ENCODE measurements at places on chromosomes 5 and 9. TPM values are rescaled to one million over a fixed set of nuclear protein-coding genes. Genes with fewer than 3 reads are reported as not detected.

Gene PDZD2
- 4.5 TPM for polyA plus RNA-seq

Gene ANKRD55
- not detected for polyA plus RNA-seq

Gene FREM1
- 15.4 TPM for polyA plus RNA-seq

Gene CORO2A
- 0.56 TPM for polyA plus RNA-seq

Gene PCDHGA10
- 0.95 TPM for polyA plus RNA-seq

Gene PDCD1LG2
- polyA plus RNA-seq, result 0.08 TPM

Gene SECISBP2
- polyA plus RNA-seq, result 30.7 TPM

Gene PALM2AKAP2
- polyA plus RNA-seq, result 0.35 TPM

Gene SLC23A1
- 2.1 TPM for polyA plus RNA-seq

Gene PCDHGA12
- polyA plus RNA-seq, result 1.2 TPM

Gene CDC20B
- polyA plus RNA-seq, result not detected

Gene KIF12
- 393 TPM for polyA plus RNA-seq

Gene ZNF483
- polyA plus RNA-seq, result 1.1 TPM

Gene FAM169A
- 2.4 TPM for polyA plus RNA-seq

Gene UBQLN1
- 24.1 TPM for polyA plus RNA-seq

Gene SMIM33
- polyA plus RNA-seq, result not detected
